Dermis microvascular lymphatic vessel endothelial cell (primary cell): ENCODE measurements at places on chromosomes 4 and X.

DNA sequence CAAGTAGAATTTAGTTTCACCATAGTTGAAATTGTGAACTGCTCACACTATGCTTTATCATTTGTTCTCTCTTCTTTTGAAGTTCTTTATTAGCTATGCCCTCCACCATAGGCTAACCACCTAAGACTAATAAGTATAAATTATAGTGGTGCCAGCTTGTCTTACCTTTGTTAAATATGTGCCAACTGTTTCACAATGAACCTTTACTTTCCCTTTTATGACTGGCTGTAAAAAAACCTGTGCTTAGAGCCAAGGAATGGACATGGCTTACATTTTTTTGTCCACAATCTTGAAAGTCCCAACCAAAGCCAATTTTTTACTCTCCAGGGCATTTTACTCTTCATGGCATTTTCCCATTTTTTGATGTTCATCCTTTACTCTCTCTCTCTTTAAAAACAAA, 123.5 kb upstream of the LEF1 start:
- DNase-seq, result no peak

DNA sequence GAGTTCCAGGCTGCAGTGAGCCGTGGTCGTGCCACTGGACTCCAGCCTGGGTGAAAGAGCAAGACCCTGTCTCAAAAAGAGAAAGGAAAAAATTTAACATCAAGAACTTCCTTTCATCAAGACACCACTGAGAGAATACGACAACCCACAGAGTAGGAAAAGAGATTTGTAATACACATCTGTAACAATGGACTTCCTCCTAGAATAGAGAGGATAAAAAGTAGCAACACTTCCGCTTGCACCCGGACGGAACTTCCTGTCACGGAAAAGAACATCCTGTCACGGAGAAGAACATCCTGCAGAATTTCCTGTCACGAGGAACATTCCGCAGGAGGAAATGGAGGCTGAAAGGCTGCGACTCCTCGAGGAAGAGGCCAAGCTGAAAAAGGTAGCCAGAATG, at the start of gene DCAF4L1:
Gene DCAF4L1, plus strand, starts transcription at position 301 of the 400 bp plus-strand sequence. Its CDS starts 37 bp downstream, at position 338.
- DNase-seq, result no peak

DNA sequence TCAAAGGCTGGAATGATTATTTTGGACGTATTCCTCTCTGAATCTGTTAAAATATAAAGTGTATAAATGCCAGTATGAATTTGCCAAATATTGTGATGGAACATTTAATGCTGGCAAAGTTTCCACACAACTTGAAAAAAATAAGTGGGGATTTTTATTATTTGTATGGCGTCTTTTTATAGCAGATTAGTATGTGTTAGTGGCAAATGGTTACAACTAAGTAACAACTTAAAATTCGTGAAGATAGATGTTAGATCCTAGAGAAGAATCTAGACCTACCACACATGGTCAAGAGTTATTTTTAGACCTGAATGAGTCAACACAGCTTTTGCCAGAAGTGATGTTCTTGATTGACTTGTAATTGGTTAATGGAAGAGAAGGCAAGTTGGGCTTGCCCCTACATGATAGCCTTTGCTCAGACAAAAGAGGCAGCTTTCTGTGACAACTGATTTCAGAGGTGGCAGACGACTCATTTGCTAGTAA, 4.8 kb downstream of the CPE start:
- no peak for DNase-seq

- DNase-seq, result no peak
Observed at GRCh38 chrX:9724711-9725110, 40.9 kb downstream of the GPR143 start.

GRCh38 chrX:136584545-136584944, 52.5 kb downstream of the VGLL1 start:
- no peak for DNase-seq

DNA sequence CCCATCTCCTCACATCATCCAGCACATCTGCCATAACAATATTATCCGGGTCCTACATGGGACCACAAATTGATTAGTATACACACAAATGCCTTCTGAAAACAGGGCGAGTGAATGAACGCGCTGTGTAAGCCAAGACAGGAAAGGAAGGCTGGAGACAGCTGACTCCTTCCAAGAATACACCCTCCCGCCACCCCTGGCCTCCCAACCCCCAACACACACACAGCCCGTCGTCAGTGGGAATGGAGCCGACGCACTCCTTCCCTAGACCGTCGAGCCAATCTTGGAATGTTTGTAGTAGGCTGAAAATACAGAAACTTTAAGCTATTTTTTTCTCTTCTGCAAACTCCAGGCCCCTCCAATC, 319 bp upstream of the MAGEH1 start:
- DNase-seq, result no peak

- DNase-seq, result no peak
Observed at GRCh38 chr4:2923141-2923551, 40.1 kb downstream of the NOP14 start.

GRCh38 chr4:113766882-113767281, 5.3 kb upstream of the CAMK2D start:
- no peak for DNase-seq

- no peak for DNase-seq
Observed at GRCh38 chr4:18524667-18525066, 503.1 kb upstream of the LCORL start.
